Tibial nerve (tissue), 4 donors: ENCODE measurements at places on chromosomes 5 and 9. TPM values are rescaled to one million over a fixed set of nuclear protein-coding genes. Genes with fewer than 3 reads are reported as not detected.

The ENTREP1 gene
- 2.3 TPM for total RNA-seq

The CDX1 gene
- total RNA-seq, result not detected

The C9orf43 gene
- not detected for total RNA-seq

The MINAR2 gene
- not detected for total RNA-seq

The FXN gene
- total RNA-seq, result 4.5 TPM

The CDKN2A gene
- 11.6 TPM for total RNA-seq

The CHSY3 gene
- total RNA-seq, result 8.4 TPM

The GABRB2 gene
- total RNA-seq, result 0.39 TPM

The FAM200C gene
- total RNA-seq, result 6.3 TPM

The PCDHAC2 gene
- 0.78 TPM for total RNA-seq

The ANKRD18B gene
- total RNA-seq, result not detected

The WDR38 gene
- total RNA-seq, result 0.39 TPM
